ENCODE measurements at places on chromosomes 12 and 14.

GRCh38 chr12:54286042-54287030 is 5.8 kb downstream of the HNRNPA1 start:
- DNase-seq: no peak

DNA sequence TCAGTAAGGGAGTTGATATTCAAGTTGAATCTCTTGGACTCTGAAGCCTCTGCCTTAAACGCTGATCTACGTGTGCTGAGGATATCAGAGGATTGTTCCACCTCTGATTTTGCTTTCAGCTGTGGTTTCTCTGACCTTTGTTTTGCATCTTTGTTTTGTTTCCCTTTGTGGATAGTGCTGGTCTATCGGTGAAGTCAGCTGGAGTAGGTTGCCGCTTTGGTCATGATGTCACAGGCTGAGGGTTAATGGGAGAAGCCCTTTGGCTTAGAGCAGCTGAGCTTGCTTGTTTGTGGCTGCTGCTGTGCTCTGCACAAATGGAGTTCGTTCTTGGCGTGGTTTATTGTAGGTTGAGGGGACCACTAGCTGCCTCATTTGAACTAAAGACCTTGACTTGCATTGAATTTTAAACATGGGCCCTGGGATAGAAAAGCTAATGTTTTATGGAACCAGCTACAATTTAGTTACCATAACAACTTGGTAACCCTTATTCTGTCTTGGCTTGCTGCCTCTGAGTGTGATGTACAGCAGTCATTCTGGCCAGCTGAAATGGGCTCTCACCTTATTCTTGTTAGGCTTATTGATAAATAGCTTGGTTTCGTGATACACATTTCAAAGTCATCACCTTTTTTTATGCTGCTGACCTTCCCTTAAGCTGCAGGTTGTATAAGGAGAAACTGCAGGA is 284.5 kb upstream of the E2F7 start:
- DNase-seq: no peak

DNA sequence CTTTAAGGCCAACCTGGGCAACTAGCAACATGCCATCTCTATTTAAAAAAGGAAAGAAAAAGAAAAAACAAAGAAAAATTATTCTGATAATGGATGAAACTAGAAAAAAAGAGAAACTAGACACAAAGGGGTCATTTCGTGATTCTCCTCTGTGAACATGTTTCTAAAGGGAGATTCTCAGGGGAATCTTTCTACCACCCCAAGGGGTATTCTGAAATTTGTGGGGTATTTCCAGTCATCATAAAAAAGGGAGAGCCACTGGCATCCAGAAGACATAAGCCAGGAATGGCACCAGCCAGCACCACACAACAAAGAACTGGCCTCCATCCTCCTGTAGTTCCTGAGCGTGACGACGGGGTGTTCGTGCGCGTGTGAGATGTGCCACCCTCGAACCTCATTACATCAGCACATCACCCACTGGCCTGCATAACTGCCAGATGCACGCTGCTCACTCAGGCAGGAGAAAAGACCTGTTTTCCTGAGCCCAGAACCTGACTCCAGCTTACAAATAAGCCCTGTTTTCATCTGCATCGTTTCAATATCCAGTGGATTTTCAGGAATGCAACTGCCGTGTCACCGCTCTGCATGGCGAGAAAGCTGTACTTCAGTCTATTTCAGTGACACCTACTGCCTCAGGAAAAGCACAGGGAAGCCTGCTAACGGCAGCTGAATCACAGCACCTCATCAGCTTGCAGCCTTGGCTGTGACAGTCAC is 23.9 kb downstream of the STX2 start:
- no peak for DNase-seq

- DNase-seq: no peak
Measured at GRCh38 chr12:95480230-95480629, 6.3 kb downstream of the METAP2 start.

DNA sequence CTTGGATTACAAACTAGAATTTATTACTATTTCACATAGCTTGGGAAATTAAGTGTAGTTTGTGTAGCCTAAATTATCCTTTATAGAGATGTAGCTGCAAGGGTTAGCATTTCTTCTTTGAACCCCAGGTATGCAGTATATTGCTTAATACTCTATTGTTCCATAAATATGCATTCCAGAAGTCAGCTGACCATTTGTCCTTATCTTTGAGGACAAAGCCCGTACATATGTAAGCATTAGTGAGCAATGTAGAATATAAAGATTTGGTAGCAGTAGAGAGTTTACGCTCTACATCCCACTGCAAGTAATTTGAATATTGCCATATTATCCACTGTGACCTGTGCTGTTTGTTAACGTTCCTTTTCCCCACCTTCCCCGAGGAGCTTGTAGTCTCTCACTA is 26.9 kb downstream of the PPM1A start:
- DNase-seq: no peak

GRCh38 chr12:39966256-39966655 is 139.6 kb downstream of the SLC2A13 start:
- no peak for DNase-seq

DNA sequence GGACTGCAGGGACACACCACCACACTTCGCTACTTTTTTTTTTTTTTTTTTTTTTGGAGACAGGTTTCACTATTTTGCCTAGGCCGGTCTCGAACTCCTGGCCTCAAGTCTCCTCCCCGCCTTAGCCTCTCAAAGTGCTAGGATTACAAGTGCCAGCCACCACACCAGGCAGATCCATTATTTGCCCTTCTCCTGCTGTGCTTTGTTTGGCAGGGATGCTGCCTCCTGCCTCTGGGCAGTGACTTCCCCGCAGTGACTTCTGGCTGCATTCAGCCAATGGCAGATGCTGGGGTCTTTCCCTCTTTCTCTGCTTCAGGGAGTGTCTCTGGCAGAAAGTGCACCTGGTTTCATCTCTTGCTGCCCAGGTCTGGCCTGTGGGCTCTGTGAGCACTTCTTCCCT is 6.7 kb upstream of the MORN3 start:
- DNase-seq: no peak

DNA sequence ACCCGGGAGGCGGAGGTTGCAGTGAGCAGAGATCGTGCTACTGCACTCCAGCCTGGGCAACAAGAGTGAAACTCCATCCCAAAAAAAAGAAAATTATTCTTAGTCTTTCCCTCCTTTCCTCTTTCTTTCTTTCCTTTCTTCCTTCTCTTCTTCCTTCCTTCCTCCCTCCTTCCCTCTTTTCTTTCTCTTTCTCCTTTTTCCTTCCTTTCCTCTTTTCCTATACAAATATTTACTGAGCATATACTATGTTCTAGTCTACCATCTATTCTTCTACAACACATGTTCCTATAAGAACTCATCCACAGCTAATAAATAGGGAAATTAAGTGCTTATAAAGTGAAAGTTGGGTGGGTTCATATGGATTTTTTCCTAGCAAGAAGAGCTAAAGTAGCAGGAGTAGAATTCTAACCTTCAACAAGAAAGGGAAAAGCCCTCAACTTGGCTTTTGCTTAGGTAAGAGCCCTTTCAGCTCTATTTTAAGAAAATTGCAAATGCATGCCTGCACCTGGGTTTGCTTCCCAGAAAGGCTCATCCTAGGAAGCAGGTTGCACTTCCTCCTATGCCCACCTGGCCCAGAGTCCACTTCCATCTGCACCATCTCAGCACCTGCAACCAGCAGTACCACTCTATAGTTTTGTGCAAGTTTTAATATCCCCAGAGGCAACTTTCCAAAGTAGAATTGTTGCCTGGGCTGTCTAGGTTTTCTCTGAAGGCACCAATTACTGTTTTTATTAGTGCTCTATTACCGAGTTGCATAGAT is 122.0 kb upstream of the CCND2 start:
- DNase-seq: no peak

DNA sequence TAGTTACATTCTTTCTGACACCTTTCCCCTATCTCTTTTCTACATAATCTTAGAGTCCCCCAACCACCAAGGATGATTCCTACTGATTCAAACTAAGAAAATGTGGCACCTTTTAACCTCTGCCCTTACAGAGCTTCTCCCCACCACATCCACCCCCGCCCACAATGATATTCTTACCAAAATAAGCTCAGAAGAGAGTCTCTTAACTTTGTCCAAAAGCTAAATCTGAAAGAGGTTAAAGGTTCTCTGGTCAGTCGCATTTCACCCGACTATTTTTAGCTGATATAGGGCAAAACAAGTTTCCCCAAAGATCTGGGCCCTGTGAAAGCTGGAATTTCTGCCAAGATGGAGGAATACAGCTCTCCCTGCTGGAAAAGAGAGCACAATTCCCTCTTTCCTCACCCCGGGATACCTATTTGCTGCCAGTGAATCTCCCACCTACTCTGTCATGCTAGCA is 128.6 kb downstream of the ZFP36L1 start:
- no peak for DNase-seq

Measured in Caki2 (cell line).